GM23338 (cell line): ENCODE measurements at places on chromosomes 4 and X. TPM values are rescaled to one million over a fixed set of nuclear protein-coding genes. Genes with fewer than 3 reads are reported as not detected.

The GLRA3 gene
- polyA plus RNA-seq = 0.09 and 0.19 TPM in 2 replicates

The OCRL gene
- polyA plus RNA-seq = 3.9 and 4.2 TPM in 2 replicates

The PCYT1B gene
- polyA plus RNA-seq = 5.8 and 6.9 TPM in 2 replicates

The FGFR3 gene
- 3.6 and 4.2 TPM in 2 replicates for polyA plus RNA-seq

The GAGE12F gene
- polyA plus RNA-seq = not detected in 2 replicates
